A549 treated with ZK216348 at 1 μM for 4 hours (cell line): ENCODE measurements at places on chromosomes 5 and 9. TPM values are rescaled to one million over a fixed set of nuclear protein-coding genes. Genes with fewer than 3 reads are reported as not detected.

Gene CDHR2
- total RNA-seq: 0.05 to 0.21 TPM (median 0.09 TPM) in 4 of 5 replicates, not detected in the other

Gene C5orf58
- not detected in 5 replicates for total RNA-seq

Gene PCDHB16
- total RNA-seq: 0.05 to 0.11 TPM (median 0.05 TPM) in 3 of 5 replicates, not detected in the others

Gene OLFM1
- 8.1 to 11.4 TPM (median 9.5 TPM) in 5 replicates for total RNA-seq

Gene IL5
- not detected in 5 replicates for total RNA-seq

Gene DOCK8
- total RNA-seq: 0.23 to 1.0 TPM (median 0.40 TPM) in 5 replicates

Gene NMRK1
- 3.6 to 6.8 TPM (median 5.1 TPM) in 5 replicates for total RNA-seq
